ENCODE measurements at places on chromosomes 7 and 10.

DNA sequence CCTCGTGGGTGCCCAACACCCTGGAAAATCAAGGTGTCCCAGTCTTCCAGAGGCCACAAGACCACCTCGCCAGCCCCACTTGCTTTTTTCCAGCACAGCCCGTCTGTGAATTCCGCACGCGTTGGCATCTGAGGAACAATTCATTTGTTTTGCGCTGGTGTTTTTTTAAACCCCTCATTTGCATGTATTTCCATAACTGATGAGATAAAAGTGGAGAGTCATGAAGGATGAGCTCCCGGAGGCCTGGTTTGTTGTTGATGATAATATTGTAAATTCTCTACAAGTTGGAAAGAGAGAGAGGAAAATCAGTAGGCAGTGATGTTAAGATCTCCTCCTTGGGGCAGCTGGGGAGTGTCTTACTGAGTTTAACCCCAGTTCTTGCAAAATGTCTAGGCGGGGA lies 34.6 kb downstream of the SLC29A3 start:
- DNase-seq = no peak

- DNase-seq = no peak
Measured at GRCh38 chr10:86962136-86962980, 4.0 kb downstream of the SNCG start.

DNA sequence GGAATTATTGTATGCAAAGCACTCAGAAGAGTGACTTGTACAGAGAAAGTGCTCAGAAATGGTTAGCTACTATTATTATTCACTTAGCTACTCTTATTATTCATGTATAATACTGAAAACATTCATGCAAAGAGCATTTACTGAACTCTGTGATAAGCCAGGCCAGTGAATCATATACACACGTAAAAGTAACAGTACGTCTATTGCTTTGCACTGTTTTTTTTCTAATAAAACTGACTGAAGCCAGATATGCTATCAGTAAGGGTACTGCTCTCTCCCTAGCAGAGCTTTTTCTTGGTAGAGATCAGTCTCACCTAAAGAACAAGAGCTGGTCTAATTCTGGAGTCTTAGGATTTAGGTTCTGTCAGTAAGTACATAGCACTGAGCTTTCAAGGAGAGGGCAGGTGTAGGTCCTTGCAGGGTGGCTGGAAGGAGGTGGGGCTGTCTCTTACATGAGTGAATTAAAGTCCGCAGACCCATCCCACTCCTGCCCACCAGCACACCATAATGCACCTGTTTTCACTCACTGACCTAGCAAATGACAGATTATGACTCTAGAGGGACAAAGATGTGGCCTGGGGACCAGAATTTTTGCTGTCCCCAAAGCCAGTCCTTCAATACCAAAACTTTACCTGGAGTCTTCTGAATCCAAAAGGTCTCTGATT lies 145.9 kb downstream of the ARID5B start:
- no peak for DNase-seq

- no peak for DNase-seq
Measured at GRCh38 chr7:11750191-11750590, 81.8 kb downstream of the THSD7A start.

- no peak for DNase-seq
Measured at GRCh38 chr7:137597856-137598255, 248.9 kb downstream of the DGKI start.

GRCh38 chr10:117360016-117360415 lies 15.2 kb downstream of the PDZD8 start:
- no peak for DNase-seq

- DNase-seq = no peak
Measured at GRCh38 chr7:55120074-55120473, 101.3 kb downstream of the EGFR start.

- DNase-seq = no peak
Measured at GRCh38 chr10:48759113-48759901, 74.6 kb downstream of the WDFY4 start.

GRCh38 chr7:80720146-80720545 lies 81.7 kb downstream of the CD36 start:
- no peak for DNase-seq

- DNase-seq = peak; percentile 13
Measured at GRCh38 chr10:73577788-73578187, 13.4 kb downstream of the USP54 start.

- DNase-seq = no peak
Measured at GRCh38 chr10:100020886-100021253, 11.1 kb upstream of the DNMBP start.

GRCh38 chr7:70630818-70631457 lies 501.0 kb upstream of the GALNT17 start:
- no peak for DNase-seq

DNA sequence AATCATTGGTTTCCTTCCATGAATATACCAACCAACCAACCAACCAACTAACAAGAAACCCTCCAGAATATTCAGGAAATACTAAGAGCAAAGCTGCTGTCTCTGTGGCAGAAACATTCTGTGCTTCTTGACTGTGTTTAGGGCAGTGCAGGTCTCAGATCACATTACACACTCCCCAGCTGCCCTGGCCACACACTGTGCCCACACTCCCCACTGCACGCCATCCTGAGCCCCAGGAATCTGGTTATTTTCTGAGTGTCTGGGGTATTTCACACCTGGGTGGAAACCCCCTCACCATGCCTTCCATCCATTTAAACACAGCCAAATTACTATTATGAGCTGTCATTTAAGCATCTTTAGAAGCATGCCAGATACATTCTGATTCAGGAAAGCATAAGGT lies 183.7 kb upstream of the ANK3 start:
- no peak for DNase-seq

DNA sequence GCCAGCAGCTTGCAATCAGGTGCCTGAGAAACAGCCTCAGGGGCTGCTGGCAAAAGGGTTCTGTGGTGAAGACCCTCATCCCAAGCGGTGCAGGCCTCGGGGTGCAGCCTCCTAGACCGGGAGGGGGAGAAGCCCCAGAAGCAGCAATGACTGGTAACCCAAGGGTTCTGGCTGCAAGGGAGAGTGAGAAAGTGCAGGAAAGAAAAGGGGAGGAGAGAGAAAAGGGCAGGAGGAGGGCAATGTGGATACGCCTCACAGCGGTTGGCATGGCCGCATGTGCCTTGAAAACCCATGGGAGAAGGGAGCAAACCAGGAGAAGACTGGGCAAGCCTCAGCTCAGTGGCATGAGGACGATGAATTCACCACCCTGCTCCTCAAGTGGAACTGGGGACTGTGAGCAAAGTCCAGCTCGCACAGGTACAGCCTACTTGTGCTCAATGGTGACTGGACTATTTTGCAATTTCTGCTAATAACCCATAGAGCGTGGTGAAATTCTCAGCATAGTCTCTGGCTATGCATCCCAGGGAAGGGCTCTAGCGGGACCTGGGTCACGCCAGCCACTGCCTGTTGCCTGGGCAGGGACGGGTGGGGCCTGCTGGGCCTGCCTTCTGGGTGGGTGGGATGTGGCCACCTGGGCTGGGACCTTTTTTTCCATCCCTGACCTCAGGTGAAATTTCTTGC lies 6.2 kb downstream of the CLRN3 start:
- DNase-seq = no peak

- no peak for DNase-seq
Measured at GRCh38 chr10:98513704-98514103, 67.0 kb upstream of the HPS1 start.

GRCh38 chr7:27491534-27491933 lies 171.1 kb downstream of the HIBADH start:
- no peak for DNase-seq

GRCh38 chr7:102321351-102322201 lies 34.7 kb downstream of the SPDYE6 start:
- DNase-seq = no peak

All from anterior cingulate cortex (tissue), 58 donors.